Panc1 (cell line): ENCODE measurements at places on chromosomes 4 and X. TPM values are rescaled to one million over a fixed set of nuclear protein-coding genes. Genes with fewer than 3 reads are reported as not detected.
A peak's percentile ranks its signal among the peaks of the same experiment; 100 is the strongest.

The HGFAC gene
- 0.59 TPM for total RNA-seq

DNA sequence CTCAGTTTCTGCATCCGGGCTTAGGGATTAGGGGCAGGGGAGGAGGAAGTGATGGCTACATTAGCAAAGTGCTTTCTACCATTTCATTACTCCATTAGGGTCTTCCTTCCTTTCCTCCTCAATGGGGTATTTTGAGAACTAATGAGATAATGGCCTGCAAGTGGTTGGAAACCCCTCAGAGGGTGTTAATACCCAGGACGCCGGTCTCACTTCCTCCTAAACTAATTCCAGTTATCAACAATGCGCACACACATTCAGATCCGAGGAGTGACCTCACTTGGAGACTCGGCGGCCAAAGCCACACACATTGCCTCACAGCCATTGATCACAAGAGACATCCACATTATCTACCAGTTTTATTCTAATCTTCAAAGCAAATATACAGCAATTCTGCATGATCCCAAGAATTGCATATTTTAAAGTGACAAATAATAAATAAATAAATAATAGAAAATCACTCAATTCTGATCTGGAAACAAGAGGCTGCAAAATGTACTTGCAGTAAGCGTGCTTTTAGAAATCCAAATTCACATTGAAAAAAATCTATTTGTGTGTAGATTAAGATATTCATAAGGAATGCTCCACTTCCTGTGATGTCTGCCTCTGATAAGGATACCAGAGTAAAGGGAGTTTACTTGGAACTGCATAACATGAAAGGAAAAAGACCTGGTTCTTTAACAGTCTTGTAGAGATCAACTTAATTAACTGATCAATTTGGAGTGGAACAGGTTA is 329.1 kb downstream of the FBXW7 start:
- no peak for DNase-seq

- DNase-seq: no peak
These were observed 14.6 kb upstream of the ACSL4 start for GRCh38 chrX:109747681-109748080.

- peak; percentile 76 for DNase-seq
These were observed 22.4 kb upstream of the HPSE start for GRCh38 chr4:83356899-83357661.

DNA sequence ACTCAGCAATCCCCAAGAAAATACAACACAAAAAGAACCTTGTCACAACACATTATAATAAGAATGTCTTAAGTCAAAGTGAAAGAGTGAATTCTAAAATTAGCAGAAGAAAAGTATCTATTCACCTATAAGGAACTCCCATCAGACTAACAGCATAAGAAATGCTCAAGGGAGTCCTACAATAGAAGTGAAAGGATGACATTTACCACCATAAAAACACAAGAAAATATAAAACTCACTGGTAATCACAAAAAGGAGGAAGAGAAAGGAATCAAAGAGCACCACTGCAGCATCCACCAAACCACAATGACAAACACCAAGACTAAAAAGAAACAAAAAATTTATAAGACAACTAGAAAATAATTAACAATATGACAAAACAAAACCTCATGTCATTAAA is 257.0 kb upstream of the AGTR2 start:
- no peak for DNase-seq

DNA sequence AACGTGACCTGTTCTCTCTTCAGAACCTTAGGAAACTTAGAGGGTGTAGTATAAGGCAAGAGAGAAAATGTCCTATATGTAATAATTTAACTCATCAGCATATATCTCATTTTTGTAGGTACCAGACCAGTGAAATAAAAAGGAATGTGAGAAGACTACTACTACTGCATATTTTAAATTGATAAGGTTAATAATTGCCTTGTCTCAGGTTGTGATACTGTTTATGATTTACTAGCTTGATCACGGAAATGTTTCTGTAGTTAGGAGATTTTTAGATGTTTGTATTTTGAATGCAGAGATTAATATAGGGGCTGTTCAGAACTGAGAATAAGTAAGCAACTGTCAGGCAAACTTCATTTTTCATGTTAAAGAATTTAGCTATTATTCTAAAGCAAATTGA is 1563.4 kb downstream of the C4orf33 start:
- no peak for DNase-seq

The ATOH1 gene
- total RNA-seq: not detected

The IDH3G gene
- total RNA-seq: 89.4 TPM

The GNRHR gene
- not detected for total RNA-seq

- DNase-seq: no peak
These were observed 156.1 kb upstream of the IRS4 start for GRCh38 chrX:108892501-108892900.

The TMEM144 gene
- 6.0 TPM for total RNA-seq

GRCh38 chrX:53714580-53715345 is 28.2 kb upstream of the HUWE1 start:
- DNase-seq: no peak

DNA sequence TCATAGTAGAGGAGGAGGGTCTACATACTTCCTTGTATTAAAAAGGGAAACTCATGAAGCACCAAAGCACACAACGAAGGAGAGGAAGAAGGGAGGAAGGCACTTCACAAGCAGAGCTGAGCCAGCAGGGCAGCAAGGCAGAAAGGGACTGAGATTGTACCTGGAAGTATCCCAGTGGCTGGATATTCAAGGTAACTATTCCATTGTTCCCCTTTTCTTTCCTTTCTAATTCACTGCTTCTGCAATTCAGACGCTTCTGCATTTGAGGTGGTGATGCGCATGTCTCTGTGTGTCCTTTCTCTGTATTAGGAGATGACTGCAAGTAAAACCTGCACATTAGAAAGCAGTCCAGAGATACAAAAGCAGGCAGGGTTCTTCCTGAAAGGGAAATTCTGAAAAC is 54.9 kb downstream of the UBQLN2 start:
- no peak for DNase-seq

DNA sequence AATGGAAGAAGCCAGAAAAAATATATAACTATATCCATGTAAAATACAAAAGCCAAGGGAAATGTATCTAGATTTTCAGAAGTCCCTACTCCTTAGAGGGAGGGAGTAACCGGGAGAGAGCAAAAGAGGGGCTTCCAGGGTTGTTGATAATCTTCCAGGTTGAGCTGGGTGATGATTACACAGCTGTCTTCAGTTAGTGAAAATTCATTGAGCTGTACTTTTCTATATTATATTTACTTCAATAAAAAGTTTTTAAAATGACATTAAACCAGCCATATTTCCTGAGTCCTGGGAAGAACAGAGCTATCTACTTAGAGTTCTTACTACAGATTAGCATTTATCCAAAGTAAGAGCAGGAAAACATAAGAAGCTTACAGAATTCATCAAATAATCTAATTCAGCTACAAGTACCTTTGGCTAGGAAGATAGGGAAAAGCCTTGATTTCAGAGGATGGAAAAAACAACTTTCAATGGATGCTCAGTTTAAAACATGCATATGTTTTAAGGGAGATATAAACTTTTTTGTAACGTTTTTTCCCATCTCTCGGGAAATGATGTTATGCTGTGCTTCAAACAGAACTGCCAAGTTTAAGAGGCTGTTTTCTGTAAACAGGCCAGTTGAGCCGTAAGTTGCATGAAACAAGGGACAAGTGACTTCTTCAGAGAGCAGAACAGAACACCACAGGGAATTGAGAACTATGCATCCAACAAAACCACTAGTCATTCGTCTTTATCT is 204.6 kb downstream of the SCFD2 start:
- DNase-seq: no peak

GRCh38 chr4:147335183-147335582 is 145.7 kb upstream of the EDNRA start:
- no peak for DNase-seq

The AMBN gene
- total RNA-seq: not detected

DNA sequence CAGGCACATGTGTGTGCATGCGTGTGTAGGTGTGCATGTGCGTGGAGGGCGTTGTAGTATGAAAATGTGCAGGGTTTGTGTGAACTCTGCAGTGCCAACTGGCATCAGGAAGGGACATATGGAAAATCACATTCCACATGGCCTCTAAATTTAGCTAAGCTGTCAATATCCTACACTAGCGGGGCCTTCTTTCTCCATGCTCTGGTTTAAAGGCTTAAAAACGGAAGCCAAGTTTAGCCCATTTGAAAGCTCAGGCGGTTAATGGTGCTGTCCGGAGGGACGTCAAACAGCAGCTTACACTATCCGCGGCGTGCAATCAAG is 144.1 kb upstream of the NOCT start:
- no peak for DNase-seq

DNA sequence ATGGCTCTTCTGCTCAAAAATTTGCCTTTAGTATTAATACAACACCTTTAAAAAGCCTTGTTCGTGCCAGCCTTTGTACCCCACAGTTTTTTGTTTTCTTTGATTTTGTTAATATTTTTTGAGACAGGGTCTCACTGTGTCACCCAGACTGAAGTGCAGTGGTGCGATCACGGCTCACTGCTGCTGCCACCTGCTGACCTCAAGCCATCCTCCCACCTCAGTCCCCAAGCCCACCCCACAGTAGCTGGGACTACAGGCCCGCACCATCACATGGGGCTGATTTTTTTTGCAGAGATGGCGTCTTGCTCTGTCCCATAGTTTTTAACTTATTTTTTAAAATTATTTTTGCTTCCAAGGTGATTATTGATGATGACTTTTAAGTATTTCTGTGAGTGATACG is 134.0 kb downstream of the HTR2C start:
- no peak for DNase-seq

The CPZ gene
- 0.15 TPM for total RNA-seq

DNA sequence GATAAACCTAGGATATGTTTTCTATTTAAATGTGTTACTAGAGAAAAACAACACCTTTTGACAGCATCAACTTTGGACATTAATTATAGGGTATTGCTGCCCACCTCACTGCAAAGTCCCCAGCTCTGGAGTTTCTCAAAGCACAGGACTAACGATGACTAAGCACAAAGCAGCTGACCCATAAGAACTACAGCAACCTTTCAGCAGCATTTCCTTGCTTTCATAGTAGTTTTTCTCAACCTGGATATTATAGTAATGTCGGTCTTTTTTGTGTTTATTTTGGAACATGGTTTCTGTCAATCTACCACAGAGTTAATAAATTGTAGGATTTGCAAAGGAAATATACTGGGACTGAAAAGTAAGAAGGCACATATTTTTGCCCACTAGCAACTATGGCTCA is 21.5 kb downstream of the HHIP start:
- no peak for DNase-seq

The N4BP2 gene
- 8.5 TPM for total RNA-seq

DNA sequence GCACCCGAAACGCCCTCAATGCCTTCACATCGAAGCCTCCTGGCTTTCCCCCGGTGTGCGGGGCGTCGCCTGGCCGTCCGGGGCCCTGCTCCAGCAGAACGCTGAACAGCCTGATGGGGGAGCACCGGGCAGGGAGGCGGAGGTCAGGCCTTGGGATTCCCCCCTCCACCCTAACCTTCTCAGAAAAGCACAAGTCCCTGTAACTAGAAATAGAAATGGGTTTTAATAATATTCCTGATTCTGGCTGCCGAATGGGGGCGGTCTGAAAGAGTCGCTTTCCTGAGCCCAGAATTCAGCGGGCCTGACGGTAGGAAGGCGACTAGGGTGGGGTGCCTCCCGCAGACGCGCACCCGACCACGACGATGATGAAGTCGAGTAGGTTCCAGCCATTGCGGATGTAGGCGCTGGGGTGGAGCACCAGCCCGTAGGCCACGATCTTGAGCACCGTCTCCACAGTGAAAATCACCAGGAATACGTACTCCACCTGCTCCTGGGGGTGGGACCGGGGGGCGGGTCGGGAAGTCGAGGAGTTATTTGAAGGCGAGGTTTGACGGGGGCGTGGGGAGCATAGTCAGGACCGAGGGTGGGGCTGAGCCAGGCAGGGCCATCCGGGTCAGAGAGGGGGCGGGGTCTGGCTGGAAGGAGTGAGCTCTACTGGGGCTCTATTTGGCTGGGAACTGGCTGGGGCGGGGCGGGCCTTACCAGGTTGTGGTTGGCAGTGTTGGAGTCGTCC is 2.5 kb downstream of the CACNA1F start:
- no peak for DNase-seq

DNA sequence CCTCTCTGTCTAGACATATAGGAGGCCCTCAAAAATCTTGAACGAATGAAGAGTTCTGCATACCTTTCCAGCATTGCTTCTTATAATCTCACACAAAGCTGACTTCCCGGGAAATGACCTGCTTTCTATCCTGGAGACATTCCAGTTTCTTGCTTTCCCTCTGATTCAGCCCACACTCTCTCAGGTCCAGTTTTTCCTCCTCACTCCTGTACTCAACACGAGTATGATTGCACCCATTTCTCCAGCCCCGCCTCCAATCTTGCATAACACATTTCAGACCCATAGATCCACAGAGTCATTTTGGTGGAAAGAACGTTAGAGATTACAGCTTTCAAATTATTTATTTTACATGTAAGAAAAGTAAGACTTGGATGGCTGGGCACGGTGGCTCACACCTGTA is 127.5 kb upstream of the TLR3 start:
- DNase-seq: no peak

The CXCL6 gene
- total RNA-seq: 0.33 TPM

GRCh38 chrX:38087594-38087993 is 81.2 kb downstream of the SYTL5 start:
- DNase-seq: no peak

DNA sequence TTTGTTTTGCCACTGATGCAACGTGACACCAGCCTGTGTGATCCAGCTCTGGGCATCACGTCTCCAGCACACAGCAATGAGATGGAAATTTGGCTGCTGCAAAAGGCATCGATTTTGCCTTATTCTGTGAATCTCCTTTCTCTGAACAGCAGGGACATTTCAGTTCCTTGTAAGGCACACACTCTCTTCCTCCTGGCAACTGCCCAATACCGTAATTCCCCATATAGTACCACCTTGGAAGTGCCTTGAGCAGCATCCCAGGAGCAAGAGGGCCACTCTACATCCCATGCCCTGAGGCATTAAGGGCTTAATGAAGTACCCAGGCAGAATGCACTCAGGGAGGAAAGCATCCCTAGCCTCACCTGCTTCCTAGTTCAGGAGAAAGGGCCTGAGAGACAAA is 10.5 kb upstream of the MAMLD1 start:
- no peak for DNase-seq

DNA sequence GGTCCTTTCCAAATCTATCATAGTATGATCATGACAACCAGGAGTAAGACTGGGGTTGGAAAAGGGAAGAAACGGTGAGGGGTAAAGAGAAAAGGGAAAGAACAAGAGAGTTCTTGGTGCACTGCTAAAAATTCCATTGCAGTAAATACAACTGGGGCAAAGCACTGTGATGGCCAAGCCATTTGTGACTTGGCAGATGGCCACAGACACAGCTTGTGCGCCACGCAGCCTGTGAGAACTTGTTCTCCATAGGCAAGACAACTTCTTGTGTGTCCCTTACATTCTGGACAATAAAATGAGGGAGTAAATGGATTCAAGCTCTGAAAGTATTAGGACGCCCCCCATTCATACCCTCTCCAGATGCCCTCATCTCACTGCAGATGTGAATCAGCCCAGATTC is 10.9 kb downstream of the MFAP3L start:
- no peak for DNase-seq

- no peak for DNase-seq
These were observed 319 bp downstream of the DRP2 start for GRCh38 chrX:101219864-101220346.

The DACH2 gene
- total RNA-seq: 0.18 TPM

The ADH1B gene
- 0.98 TPM for total RNA-seq

- DNase-seq: no peak
These were observed 30.5 kb downstream of the PHKA1 start for GRCh38 chrX:72683631-72684030.

The PLP1 gene
- total RNA-seq: 0.13 TPM

The ADAMTS3 gene
- 0.39 TPM for total RNA-seq

- no peak for DNase-seq
These were observed 6.2 kb upstream of the C4orf50 start for GRCh38 chr4:6024313-6024960.

- DNase-seq: no peak
These were observed 12.6 kb downstream of the NEIL3 start for GRCh38 chr4:177322266-177322665.
